IMR-90 (cell line): ENCODE measurements at places on chromosomes 5 and 9. TPM values are rescaled to one million over a fixed set of nuclear protein-coding genes. Genes with fewer than 3 reads are reported as not detected.

DNA sequence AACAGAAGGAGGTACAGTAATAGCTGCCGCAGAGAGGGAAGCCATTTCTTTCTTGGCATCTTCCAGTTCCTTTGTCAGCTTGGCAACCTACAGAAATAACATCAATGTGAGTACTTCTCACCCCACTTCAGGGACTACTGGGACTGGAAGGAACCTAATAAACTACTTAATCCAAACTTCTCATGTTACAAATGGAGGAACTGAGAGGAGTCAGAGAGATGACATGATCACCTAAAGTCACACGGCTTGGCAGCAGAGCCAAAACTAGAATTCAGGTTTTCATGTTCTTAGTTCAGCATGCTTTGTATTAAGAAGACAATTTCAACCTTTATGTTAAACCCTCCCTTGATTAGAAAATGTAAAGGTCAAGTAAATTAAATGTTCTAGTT, 44.7 kb downstream of the DIAPH1 start:
- peaks cover 21% of the 10 kb centered on the region for H3K36me3 ChIP-seq
- no peak overlapping the region for H3K27ac ChIP-seq
- no peak overlapping the region for H3K4me3 ChIP-seq

GRCh38 chr5:99614888-99615287, 686.1 kb upstream of the CHD1 start:
- H3K4me3 ChIP-seq = no peak overlapping the region
- H3K27ac ChIP-seq = no peak overlapping the region
- DNase-seq = no peak
- H3K36me3 ChIP-seq = no peaks in the 10 kb centered on the region

The PTPRD gene
- polyA plus RNA-seq = 0.07 and 0.09 TPM in 2 replicates

GRCh38 chr5:166004006-166004405, 2287.4 kb upstream of the WWC1 start:
- no peaks in the 10 kb centered on the region for H3K36me3 ChIP-seq
- no peak overlapping the region for H3K4me3 ChIP-seq
- no peak for DNase-seq
- no peaks in the 10 kb centered on the region for H3K4me1 ChIP-seq
- H3K27me3 ChIP-seq = no peaks in the 10 kb centered on the region

The LRSAM1 gene
- polyA plus RNA-seq = 8.0 and 9.3 TPM in 2 replicates

DNA sequence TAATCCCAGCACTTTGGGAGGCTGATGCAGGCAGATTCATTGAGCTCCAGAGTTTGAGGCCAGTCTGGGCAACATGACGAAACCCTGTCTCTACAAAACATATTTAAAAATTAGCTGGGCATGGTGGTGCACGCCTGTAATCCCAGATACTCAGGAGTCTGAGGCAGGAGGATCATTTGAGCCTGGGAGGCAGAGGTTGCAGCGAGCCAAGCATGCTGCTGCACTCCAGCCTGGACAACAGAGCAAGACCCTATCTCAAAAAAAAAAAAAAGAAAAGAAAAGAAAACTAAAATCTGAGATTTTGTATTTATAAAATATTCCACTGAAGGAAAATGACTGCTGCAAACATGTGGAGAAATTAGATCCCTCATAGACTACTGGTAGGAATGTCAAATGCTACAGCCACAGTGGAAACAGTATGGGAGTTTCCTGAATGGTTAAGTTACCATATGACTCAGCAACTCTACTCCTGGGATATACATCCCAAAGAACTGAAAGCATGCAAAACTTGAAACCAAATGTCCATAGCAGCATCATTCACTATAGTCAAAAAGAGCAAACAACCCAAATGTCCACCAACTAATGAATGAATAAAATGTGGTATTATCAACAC, 106.1 kb downstream of the UBAP2 start:
- H3K4me3 ChIP-seq = no peak overlapping the region
- H3K4me1 ChIP-seq = peaks cover 22% of the 10 kb centered on the region
- DNase-seq = peak; percentile 93
- no peaks in the 10 kb centered on the region for H3K27me3 ChIP-seq
- H3K36me3 ChIP-seq = peaks cover 20% of the 10 kb centered on the region

DNA sequence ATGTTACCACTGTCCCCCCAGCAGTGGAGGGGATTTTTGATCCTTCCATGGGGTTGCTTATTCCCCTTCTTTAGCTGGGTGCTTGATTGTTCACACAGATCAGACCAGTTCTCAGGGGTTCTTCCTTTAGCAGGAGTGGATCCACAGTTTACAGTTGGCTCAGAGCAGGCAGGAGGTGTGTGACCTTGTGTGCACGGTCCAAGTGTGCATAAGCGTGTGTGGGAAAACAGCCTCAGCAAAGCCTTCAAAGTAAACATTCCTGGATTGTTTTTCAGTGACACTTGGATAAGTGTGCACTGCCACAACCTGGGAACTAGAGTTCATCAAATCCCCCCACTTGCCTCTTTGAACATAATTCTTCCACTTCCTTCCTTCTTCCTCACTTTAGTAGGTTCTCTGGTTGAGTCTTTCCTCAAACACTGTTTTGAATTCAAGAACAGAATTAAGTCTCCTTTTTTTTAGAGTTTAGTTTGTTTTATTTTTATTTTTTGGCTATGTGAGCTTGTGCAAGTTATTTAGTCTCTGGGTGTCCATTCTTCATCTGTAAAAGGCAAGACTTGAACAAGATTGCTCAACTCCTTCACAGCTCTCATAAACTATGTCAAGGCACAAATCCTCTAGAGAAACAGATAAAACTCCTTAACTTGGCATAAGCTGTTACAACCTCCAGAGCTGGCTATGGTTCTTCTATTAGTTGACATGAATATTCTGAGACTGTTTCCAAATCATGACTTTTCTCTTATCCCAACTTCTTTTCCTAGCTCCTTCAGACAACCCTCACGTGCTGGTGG, 78.0 kb downstream of the OSMR start:
- no peak overlapping the region for H3K4me3 ChIP-seq
- H3K36me3 ChIP-seq = peaks cover 54% of the 10 kb centered on the region
- peak; percentile 31 for DNase-seq
- H3K27ac ChIP-seq = peak overlapping the region; percentile 55; the same call in 1 of the 2 replicates
- peaks cover 15% of the 10 kb centered on the region for H3K4me1 ChIP-seq

The PCDHB14 gene
- polyA plus RNA-seq = 0.36 and 0.39 TPM in 2 replicates

DNA sequence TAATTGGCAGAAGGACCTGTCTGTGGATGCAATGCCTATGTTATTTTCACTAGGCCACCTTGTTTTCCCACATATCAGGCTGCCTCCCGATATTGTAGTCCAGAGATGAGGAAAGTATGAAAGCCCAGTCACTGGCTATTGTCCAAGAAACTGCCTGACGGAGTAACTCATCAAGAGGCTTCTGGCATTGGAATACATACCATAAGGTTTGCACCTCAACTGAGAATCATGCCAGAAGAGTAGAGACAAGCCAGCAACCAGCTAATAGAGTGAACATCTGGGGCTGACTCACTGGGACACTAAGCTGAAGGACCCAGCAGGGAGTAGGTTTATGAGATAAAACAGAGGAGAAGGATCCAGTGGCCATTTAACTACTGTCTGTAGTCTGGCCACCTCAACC, 137.2 kb upstream of the FST start:
- H3K27me3 ChIP-seq = no peaks in the 10 kb centered on the region
- no peak overlapping the region for H3K4me3 ChIP-seq
- DNase-seq = peak; percentile 99
- H3K36me3 ChIP-seq = no peaks in the 10 kb centered on the region
- H3K4me1 ChIP-seq = peaks cover 8% of the 10 kb centered on the region
- no peak overlapping the region for H3K27ac ChIP-seq

The PCDHGA4 gene
- 3.0 and 3.5 TPM in 2 replicates for polyA plus RNA-seq

- peak overlapping the region; percentile 88 for H3K27ac ChIP-seq
- no peaks in the 10 kb centered on the region for H3K27me3 ChIP-seq
- H3K36me3 ChIP-seq = no peaks in the 10 kb centered on the region; the same call in 1 of the 2 replicates
- peak overlapping the region; percentile 84 for H3K4me3 ChIP-seq
- peak; percentile 58 for DNase-seq
Observed at GRCh38 chr9:95506678-95507463, 9.9 kb downstream of the PTCH1 start.

GRCh38 chr5:103428411-103428871, 134.1 kb downstream of the NUDT12 start:
- no peak overlapping the region for H3K27ac ChIP-seq
- no peak overlapping the region for H3K4me3 ChIP-seq
- H3K27me3 ChIP-seq = no peaks in the 10 kb centered on the region
- peaks cover 12% of the 10 kb centered on the region for H3K4me1 ChIP-seq
- DNase-seq = peak; percentile 86

GRCh38 chr5:32562843-32563242, 22.5 kb upstream of the SUB1 start:
- peaks cover 4% of the 10 kb centered on the region; the same call in 1 of the 2 replicates for H3K27me3 ChIP-seq
- no peaks in the 10 kb centered on the region for H3K36me3 ChIP-seq
- no peak overlapping the region for H3K27ac ChIP-seq
- no peaks in the 10 kb centered on the region for H3K4me1 ChIP-seq
- peak; percentile 8 for DNase-seq

The FOXD4L5 gene
- not detected in 2 replicates for polyA plus RNA-seq

The NUTM2G gene
- polyA plus RNA-seq = not detected in 2 replicates

- no peak for DNase-seq
- no peak overlapping the region for H3K4me3 ChIP-seq
- no peak overlapping the region for H3K27ac ChIP-seq
- H3K27me3 ChIP-seq = no peaks in the 10 kb centered on the region
- H3K4me1 ChIP-seq = no peaks in the 10 kb centered on the region
- no peaks in the 10 kb centered on the region for H3K36me3 ChIP-seq
Observed at GRCh38 chr5:102290004-102290403, 6.1 kb downstream of the SLCO4C1 start.

DNA sequence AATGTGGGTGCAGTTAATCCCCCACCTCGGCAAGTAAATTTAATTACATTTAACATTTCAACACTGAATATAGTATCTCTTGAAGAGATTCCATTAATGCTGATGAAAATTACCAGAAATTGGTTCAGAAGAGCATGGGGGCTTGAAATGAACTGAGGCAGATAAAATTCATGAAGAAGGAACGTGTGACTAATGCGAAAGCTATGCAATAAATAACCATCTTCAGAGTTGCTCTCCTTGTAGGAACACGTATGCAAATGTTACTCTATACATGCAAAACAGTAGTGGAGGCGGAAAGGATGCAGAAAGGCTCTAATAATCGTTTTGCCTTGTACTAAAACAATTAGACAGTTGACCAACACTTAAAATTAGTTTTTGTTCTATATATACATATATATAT, 320.2 kb downstream of the CTNND2 start:
- no peak for DNase-seq
- H3K36me3 ChIP-seq = no peaks in the 10 kb centered on the region
- no peaks in the 10 kb centered on the region for H3K27me3 ChIP-seq
- H3K4me3 ChIP-seq = no peak overlapping the region

- H3K27me3 ChIP-seq = peaks cover 5% of the 10 kb centered on the region
- DNase-seq = peak; percentile 48
- no peaks in the 10 kb centered on the region for H3K4me1 ChIP-seq
- no peaks in the 10 kb centered on the region for H3K36me3 ChIP-seq
- no peak overlapping the region for H3K4me3 ChIP-seq
- H3K27ac ChIP-seq = no peak overlapping the region
Observed at GRCh38 chr9:38263532-38263931, 129.0 kb upstream of the ALDH1B1 start.

DNA sequence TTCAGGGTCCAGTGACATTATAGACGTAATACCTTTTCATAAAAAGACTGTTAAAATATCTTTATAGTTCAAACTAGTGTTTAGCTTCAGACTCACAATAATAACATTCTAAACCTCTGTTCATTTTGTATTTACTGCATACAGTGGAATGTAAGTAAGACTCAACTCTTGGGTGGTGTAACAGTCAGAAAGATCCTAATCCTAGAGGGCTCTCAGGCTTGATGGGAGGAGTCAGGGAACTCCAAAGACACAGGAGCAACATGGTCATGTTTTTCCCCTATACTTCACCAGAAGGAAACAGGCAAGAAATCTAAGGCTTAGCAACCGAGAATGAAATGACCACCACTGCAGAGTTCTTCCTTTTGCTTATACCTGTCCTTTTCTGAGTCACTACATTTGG, 82.6 kb downstream of the MRPS27 start:
- no peak overlapping the region for H3K27ac ChIP-seq
- DNase-seq = no peak
- H3K4me1 ChIP-seq = peaks cover 2% of the 10 kb centered on the region; the same call in 1 of the 2 replicates
- H3K4me3 ChIP-seq = no peak overlapping the region

DNA sequence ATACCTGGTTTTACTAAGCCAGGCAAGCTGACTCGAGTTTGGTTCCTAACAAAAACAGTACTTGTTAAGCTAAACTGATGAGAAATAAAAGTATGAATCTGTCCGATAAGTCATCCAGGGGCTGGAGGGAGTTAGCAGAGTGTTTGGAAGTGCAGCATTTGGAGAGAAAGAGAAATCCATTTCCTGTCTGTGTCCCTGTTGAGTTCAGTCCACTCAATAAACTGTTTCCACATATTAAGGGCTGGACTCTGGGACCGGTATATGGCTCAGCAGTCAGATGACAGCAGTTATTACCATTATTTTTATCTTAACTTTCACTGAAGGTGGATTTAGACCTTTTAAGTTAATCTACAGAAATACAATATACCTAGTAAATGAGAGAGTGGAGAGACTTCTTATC, 130.6 kb upstream of the ADRA1B start:
- H3K27me3 ChIP-seq = no peaks in the 10 kb centered on the region
- no peak overlapping the region for H3K4me3 ChIP-seq
- no peak overlapping the region for H3K27ac ChIP-seq
- DNase-seq = peak; percentile 46
- peaks cover 5% of the 10 kb centered on the region for H3K4me1 ChIP-seq
- H3K36me3 ChIP-seq = no peaks in the 10 kb centered on the region

DNA sequence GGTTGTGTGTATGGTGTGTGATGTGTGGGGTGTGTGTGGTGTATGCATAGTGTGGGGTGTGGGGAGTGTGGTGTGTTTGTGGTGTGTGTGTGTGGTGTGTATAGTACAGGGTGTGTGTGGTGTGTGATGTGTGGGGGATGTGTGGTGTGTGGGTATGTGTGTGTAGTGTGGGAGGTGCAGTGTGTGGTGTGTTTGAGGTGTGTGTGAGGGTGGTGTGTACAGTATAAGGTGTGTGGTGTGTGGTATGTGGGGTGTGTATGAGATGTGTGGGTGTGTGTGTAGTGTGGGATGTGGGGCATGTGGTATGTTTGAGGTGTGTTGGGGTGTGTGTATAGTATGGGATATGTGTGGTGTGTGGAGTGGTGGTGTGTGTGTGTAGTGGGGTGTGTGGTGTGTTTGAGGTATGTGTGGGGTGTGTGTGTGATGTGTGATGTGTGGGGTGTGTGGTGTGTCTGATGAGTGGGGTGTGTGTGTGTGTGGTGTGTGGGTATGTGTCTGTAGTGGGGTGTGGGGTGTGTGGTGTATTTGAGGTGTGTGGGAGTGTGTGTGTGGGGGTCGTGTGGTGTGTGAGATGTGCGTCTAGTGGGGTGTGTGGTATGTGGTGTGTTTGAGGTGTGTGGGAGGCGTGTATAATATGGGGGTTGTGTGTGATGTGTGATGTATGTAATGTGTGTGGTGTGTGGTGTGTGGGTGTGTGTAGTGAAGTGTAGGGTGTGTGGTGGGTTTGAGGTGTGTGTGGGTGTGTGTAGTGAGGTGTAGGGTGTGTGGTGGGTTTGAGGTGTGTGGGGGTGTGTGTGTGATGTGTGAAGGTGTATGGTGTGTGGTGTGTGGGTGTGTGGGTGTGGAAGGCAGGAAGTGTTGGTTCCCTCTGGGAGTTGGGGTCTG, 8.6 kb downstream of the ECSCR start:
- DNase-seq = no peak
- peaks cover under 1% of the 10 kb centered on the region for H3K4me1 ChIP-seq
- H3K27ac ChIP-seq = no peak overlapping the region
- no peak overlapping the region for H3K4me3 ChIP-seq
- H3K36me3 ChIP-seq = no peaks in the 10 kb centered on the region
